ENCODE measurements at places on chromosomes 13 and 19. TPM values are rescaled to one million over a fixed set of nuclear protein-coding genes. Genes with fewer than 3 reads are reported as not detected.

The FUT3 gene
- total RNA-seq, result not detected

The COL4A2 gene
- not detected for total RNA-seq

The KIRREL2 gene
- total RNA-seq, result not detected

The ZC3H4 gene
- 84.7 TPM for total RNA-seq

The HNRNPUL1 gene
- 354 TPM for total RNA-seq

The PLPP2 gene
- 0.12 TPM for total RNA-seq

The COL5A3 gene
- 2.1 TPM for total RNA-seq

The LYL1 gene
- total RNA-seq, result 8.7 TPM

The IL11 gene
- total RNA-seq, result not detected

The MRI1 gene
- 38.2 TPM for total RNA-seq

The ZNF730 gene
- 0.52 TPM for total RNA-seq

The URAD gene
- not detected for total RNA-seq

The MBD3L3 gene
- total RNA-seq, result not detected

The UNC13A gene
- total RNA-seq, result not detected

The PLIN4 gene
- not detected for total RNA-seq

The RASAL3 gene
- total RNA-seq, result 122 TPM

The GPC6 gene
- total RNA-seq, result not detected

The IGFL1 gene
- total RNA-seq, result not detected

The SHISA7 gene
- not detected for total RNA-seq

The DLL3 gene
- total RNA-seq, result 0.17 TPM

The FBXO27 gene
- 0.35 TPM for total RNA-seq

The RDH8 gene
- total RNA-seq, result not detected

The KLHL1 gene
- total RNA-seq, result not detected

The FXYD3 gene
- total RNA-seq, result not detected

The KLK15 gene
- not detected for total RNA-seq

The SIX5 gene
- 1.3 TPM for total RNA-seq

The GAPDHS gene
- total RNA-seq, result not detected

The TMEM38A gene
- total RNA-seq, result 1.0 TPM

The OSCAR gene
- not detected for total RNA-seq

The OLFM2 gene
- 7.7 TPM for total RNA-seq

The TEAD2 gene
- total RNA-seq, result not detected

The CABP5 gene
- 0.32 TPM for total RNA-seq

The KCNK6 gene
- 8.7 TPM for total RNA-seq

The FREM2 gene
- total RNA-seq, result not detected

The ZNF99 gene
- not detected for total RNA-seq

The LILRB5 gene
- total RNA-seq, result not detected

The KL gene
- not detected for total RNA-seq

The TMC4 gene
- 1.1 TPM for total RNA-seq

The PLVAP gene
- not detected for total RNA-seq

The CYP2A7 gene
- not detected for total RNA-seq

The ZNF471 gene
- 0.62 TPM for total RNA-seq

The STOML3 gene
- total RNA-seq, result not detected

The ZNF8 gene
- total RNA-seq, result 6.7 TPM

The ZNF382 gene
- 7.4 TPM for total RNA-seq

The GJA3 gene
- total RNA-seq, result not detected

The ABCA7 gene
- total RNA-seq, result 161 TPM
